ENCODE measurements at places on chromosomes 4 and X.

GRCh38 chr4:108171339-108172230 is 2.9 kb upstream of the LEF1 start:
- no peak for DNase-seq

GRCh38 chr4:6875431-6875831 is 34.2 kb upstream of the TBC1D14 start:
- DNase-seq: peak; percentile 85

GRCh38 chrX:83512111-83512510 is 4.0 kb downstream of the POU3F4 start:
- DNase-seq: no peak

GRCh38 chrX:1453395-1453783 is 680 bp upstream of the ASMTL start:
- DNase-seq: peak; percentile 65
